ENCODE measurements at places on chromosomes 1 and 21. TPM values are rescaled to one million over a fixed set of nuclear protein-coding genes. Genes with fewer than 3 reads are reported as not detected.

Gene TENT5C
- 64.5 TPM for total RNA-seq

Gene FLVCR1
- 11.7 TPM for total RNA-seq

Gene PM20D1
- 0.43 TPM for total RNA-seq

Gene ADORA1
- not detected for total RNA-seq

Gene TMPRSS2
- not detected for total RNA-seq

Gene SLC6A17
- not detected for total RNA-seq

Gene KRTAP13-2
- not detected for total RNA-seq

Gene AZIN2
- 4.5 TPM for total RNA-seq

All from activated CD4-positive, alpha-beta memory T cell treated with anti-CD3 and anti-CD28 coated beads, Interleukin-2, amount 10 ng/mL, durations not matched to agents 7 days and 5 days (primary cell).